Stimulated activated CD4-positive, alpha-beta T cell treated with anti-CD3 and anti-CD28 coated beads, Interleukin-4, amount 100 ng/mL, for 1 hour (primary cell): ENCODE measurements at places on chromosomes 1 and 21.
A peak's percentile ranks its signal among the peaks of the same experiment; 100 is the strongest.

GRCh38 chr1:67174716-67175284, 8.5 kb downstream of the IL23R start:
- DNase-seq = no peak

DNA sequence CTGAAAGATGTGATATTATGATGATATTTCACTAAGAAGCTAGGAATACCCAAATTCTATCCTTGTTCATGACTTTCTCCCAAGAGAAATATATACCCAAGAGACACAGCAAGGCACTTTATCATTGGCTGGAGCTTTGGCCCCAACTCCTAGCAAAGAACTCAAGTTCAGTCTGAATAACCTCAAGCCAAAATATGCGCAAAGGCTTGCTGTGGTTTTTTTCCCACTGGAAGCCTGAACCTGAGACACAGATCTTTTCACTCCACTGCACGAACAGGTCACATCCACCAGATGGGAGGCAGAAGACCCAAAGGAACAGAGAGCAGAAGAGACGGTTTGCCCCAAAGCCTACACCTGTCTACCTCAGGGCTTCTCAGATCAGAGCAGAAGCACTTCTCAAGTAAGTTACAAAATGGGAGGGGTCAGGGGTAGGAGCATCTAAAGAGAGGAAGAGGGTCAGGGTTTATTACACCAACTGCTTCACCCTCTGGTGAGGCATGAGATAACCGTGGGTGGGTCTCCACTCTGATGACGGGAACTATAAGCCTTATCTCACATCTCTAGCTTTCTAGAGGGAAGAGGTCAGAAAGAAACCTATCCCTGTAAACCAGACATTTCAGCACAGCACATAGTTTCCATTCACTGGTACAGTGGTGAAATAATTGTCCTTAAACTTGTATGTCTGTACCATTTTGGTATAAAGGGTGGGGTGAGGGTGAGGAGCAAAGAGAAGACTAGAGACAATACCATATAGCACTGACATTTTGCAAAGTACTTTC, 17.1 kb upstream of the CDC42BPA start:
- no peak for DNase-seq

DNA sequence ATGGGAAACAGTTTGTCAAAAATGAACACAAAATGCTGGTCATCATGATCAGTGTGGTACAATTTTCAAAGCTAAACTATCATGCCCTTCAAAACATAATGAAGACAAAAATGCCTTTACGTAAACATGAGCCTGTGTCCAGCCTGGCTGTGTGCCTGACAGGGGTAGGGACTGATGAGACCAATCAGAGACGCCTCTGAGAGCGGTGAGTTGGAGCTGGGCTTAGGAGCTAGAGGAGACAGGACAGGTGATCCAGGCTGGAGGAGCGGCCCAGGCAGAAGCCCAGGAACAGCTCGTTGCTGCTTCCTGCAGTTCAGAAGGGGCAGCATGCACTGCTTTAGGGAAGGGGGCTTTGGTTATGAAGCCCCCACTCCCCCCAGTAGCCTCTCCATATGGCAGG, 70.0 kb downstream of the ARHGEF10L start:
- DNase-seq = no peak

- DNase-seq = no peak
These were observed 1.1 kb upstream of the TBX15 start for GRCh38 chr1:118989006-118989815.

GRCh38 chr1:170445096-170445495, 86.9 kb upstream of the GORAB start:
- no peak for DNase-seq

DNA sequence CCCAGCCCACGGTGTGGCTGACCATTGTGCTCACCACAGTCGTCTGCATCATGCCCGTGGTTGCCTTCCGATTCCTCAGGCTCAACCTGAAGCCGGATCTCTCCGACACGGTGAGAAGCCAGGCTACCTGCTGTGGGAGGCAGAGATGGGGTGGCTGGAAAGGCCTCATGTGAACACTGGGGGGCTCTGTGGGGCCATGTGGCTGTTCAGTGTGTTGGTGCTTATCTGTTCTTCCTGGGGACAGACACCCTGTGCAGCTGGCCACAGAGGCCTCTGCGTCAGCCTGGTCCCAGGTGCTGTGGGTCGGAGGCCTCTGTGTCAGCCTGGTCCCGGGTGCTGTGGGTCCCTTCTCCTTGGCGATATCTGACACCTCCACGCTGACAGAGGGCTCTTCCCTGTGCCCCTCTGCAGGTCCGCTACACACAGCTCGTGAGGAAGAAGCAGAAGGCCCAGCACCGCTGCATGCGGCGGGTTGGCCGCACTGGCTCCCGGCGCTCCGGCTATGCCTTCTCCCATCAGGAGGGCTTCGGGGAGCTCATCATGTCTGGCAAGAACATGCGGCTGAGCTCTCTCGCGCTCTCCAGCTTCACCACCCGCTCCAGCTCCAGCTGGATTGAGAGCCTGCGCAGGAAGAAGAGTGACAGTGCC, 23.2 kb downstream of the ATP8B2 start:
- DNase-seq = no peak

DNA sequence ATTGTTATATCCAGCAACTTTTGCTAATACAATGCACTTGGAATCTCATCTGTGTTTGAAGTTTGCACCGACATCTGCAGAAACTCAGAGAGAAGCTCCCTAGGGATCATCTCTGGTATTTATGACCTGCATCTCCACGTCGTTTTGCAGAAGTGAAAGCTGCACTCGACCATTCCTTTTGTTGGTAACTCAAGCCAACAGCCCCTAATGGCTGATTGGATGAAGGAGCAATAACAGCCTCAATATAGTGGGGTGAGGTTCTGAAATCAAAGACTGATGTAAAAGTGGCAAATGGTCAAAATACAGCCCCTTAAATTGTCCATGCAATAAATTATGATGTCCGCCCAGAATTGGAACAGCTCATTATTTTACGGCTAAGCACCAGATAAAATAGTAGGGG, 344.2 kb upstream of the KAZN start:
- no peak for DNase-seq

- DNase-seq = no peak
These were observed 59.5 kb upstream of the KDM4A start for GRCh38 chr1:43590388-43590925.

DNA sequence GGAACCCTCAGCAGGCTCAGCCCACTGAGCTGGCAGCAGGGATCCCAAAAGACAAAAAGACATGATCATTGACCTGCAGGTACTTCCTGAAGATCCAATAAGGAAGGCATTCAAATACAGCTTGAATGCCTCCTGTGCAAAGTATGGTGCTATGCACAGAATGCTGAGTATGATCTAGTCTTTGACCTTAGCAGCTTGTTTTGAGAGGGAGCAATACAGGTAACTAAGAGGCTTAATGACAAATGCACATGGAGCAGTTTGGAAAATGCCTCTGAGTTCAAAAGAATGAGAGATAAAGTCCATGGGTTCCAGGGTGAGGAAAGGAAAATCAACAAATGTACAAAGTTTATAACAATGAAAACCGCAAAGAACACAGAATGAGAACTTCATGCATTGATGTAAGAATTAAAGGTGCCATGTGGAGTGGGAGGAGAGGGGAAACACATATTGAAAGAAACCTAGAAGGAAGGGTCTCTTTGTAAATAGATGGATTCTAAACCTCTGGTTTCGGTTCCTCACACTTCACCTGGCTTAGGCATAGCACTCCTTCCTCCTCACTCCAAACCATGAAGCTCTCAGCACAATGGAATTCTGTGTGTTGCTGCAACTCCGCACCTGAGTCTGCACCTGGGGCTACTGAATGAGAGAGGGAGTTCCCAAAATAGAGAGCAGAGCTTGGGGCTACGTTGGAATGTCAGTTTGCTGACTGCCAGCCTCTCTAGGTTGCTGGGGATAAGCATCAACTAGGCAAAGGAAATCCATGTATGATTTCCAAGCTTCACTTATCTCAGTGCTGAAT, 77.6 kb downstream of the PLXNA2 start:
- no peak for DNase-seq

GRCh38 chr1:179300112-179300511, 6.5 kb downstream of the SOAT1 start:
- no peak for DNase-seq

DNA sequence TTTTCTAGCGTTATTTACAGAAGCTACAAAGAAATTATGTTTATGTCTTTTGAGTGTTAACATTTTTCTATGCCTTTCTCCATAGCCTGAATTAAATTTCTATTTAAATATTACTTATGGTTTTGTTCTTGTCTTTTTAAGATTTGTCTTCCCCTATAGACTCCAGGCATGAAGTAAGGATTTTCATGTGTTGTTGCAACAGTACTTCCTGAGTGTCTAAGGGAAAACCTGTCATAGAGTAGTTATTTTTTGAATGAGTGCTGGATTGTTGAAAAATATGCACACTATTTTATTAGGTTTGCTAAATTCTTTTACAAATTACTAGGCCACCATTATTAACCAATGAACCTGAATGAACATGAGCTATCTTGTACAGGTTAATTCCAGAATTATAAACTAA, 27.1 kb downstream of the SAMSN1 start:
- no peak for DNase-seq

DNA sequence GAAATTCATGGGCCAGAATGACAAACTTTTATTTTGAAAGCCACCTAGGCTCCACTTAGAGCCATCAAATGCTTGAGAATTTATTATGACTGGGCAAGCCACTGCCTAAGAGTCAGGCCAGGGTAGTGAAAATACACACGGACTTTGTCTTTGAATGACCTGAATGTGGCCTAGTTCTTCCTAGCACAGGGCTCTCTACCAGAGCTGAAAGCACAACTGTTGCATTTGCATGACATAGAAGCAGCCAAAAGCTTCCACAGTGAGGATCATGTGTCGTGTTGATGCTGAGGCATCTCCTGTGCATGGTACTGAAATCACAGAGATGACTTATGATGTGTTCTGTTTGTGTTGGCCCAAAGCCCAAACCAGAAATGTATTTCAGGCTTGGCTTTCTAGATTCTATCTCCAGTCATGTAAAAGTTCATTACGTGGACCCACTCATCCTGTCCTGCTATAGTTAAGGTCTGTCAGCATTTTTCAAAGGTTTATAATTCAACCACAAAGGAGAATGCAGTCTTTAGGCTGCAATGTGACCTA, 164.0 kb upstream of the UBE2U start:
- DNase-seq = no peak

DNA sequence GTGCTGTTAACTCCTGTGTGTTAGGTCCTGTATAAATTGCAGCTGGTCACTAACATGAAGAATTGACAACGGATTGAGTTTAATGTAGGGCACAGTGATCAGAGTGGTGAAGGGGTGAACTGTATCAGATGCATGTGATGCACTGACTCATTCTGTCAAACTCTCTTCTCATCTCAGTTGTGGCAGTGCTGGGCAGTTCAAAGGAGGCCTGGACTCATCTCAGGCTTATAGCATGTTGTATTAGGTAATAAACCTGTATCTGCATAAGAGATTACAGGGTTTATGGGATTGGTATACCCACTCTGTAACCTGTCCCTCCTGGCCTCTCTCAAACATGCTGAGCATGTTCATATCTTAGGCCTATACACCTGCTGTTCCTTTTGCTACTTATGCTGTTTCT, 12.4 kb upstream of the GBP3 start:
- no peak for DNase-seq

DNA sequence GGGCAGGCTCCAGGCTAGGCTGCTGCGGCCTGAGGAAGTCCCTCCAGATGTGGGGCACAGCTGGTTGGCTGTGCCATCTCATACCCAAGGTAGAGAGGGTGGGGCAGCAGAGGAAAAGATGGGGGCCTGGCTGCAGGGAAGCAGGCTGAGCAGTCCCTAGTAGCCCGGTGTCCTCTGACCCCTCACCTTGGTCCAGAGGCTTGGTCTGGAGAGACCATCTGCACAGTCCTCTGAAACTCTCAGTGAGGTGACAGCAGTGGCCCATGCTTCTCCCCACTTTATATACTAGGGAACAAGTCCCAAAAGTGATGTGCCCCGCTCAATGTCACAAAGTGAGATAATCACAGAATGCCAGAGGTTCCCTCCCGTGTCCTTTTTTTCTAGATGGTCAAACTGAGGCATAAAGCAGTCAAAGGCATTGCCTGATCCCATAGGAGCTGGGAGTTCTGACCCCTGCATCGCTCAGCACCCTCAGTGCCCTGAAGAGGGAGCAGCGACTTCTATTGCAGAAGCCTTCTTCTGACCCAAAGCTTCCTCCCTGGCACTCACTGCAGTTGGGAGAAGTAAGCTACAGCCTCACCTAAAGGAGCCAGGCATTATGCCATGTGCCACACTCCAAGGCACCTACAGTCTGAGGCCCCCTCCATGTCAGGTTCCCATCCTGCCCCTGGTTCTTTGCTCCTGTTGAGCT, 45.5 kb downstream of the TRABD2B start:
- no peak for DNase-seq

- no peak for DNase-seq
These were observed 280.2 kb downstream of the DPYD start for GRCh38 chr1:97640677-97641076.

- no peak for DNase-seq
These were observed 45.6 kb upstream of the CLIC4 start for GRCh38 chr1:24699628-24700027.

DNA sequence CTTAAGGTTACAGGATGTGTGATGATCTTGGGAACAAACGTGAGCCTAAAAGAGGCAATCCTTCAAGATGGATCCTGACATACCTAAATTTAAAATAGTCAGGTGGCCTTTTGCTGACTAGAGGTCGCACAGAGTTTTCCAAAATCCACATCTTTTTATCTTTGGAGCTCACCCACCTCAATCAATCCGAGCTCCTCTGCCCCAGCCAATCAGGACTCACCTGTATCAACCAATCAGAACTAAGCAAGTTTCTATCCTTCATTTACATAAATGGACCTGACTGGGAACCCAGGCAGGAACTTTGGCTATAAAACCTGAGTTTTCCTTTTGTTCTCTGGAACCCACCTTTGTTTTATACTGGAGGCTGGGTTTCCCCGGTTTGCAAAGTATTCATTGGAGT, 16.2 kb downstream of the DNAJC11 start:
- no peak for DNase-seq

GRCh38 chr1:111507411-111508201, 4.2 kb upstream of the ADORA3 start:
- DNase-seq = peak; percentile 44

DNA sequence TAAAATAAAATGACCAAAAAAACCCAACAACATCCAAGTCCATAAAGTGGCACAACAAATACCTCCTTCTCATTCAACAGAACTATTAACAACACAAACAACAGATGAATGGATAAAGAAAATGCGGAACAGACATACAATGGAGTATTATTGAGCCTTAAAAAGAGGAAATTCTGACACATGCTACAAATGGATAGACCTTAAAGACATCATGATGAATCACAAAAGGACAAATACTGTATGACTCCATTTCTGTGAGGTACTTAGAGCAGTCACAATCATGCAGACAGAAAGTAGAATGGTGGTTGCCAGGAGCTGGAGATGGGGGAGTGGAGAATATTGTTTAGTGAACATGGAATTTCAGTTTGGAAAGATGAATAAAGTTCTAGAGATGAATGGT, 42.6 kb downstream of the EYA3 start:
- no peak for DNase-seq
